ENCODE measurements at places on chromosomes 11 and 22.
A peak's percentile ranks its signal among the peaks of the same experiment; 100 is the strongest.

DNA sequence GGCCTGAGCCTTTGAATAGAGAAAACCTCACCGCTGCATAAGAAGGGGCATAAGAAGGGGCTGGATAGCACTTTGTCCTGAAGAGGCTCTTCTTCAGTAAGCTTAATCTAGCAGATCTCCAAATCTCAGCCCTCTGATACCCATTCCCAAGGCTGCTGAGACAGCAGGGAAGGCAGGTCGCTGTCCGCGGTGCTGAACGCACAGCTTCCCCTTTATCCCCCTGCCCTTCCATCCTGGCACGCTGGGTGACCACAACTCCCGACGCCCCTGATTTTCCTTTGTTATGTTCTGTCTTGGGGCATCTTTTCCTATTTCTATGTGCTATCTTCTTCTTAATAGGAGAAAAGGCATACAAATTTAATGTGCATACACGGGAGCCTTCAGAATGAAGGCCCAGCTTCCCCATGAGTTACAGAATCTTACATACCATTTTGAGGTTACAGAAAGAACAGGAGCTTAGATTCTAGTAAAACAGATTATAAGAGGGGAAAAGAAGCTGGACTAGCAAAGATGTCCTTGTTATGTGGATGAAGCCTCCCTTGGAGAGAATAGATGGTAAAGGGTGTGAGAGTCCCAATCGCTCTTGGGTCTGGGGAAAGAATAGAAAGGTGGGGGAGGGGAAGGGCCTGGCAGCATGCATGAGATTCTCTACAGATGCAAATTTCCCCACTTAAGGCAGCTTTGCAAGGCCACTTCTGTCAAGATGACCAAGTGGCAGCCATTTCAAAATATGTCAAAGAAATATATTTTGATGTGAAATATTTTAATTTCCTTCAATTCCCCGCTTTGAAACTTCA, 5.7 kb upstream of the SULT4A1 start:
- no peak for DNase-seq

- peak; percentile 60 for DNase-seq
Observed at GRCh38 chr11:10293423-10294289, at the start of gene SBF2. Gene SBF2 (minus strand): TSS chr11:10294219. CDS start chr11:10294069, 150 bp downstream.

- no peak for DNase-seq
Observed at GRCh38 chr22:17012267-17012666, 4.2 kb upstream of the GAB4 start.

DNA sequence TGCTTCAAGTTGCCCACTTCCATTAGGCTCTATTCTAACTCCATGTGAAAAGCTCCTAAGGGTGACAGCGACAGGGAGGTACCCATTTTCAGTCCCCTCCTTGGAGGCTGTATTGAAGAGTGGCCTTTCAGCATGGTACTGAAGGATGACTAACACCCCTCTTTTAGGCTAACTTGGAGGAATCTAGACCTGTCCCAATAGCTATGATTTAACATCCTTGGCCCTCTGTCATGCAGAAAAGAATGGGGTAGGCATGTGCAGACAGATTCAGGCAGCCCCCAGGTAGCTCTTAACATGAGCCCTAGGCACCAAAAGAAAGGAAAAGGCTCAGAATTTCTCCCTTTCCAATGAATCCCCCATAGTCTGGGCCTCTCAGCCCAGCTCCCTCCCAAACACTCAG, 89.3 kb upstream of the AMOTL1 start:
- DNase-seq: no peak

DNA sequence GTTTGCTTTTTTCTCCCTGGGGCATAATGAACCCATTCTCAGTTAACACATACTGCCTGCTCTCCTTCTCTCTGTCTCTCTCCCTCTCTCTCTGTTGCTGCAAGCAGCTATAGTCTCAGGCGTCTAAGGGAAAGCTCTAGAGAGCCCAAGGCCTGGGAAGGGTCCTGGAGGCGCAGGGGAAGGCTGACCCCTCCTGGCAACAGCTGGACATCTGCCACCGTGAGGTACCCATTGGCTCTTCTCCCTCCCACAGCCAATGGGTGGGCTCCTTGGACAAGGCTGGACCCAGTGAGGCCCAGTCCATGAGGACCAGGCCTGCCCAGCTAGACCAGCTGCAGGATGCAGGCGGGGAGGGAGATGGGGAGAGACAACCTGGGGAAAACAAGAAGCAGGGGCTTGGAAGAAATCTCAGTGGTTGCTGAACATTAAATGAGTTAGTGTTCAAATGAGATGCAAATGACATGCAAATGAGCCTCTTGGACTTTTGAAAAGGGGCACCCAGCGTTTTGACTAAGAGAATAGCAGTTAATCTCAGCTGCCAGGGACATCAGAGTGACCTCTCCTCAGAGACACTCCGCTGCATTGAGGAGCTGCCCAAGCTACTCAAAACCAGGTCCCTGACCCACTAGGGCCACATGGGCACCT, 349.7 kb downstream of the BUD13 start:
- DNase-seq: no peak

DNA sequence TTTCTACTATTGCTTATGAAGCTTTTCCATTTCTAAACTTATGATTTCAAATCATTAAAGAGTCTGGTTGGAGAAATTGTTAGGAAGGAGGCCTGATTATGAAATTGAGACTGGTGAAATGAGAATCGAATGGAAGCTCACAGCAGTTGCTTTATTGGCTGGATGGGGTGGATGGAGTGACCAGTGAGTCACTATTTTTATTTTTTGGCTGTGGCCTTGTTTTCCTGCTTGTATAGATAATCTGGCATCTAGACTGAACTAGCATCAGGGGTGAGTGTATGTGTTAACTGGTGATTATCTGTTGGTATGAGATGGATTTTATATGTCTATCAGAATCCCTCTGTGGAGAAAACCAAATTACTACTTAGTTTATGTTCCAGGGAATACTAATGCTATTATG, 36.2 kb downstream of the UVRAG start:
- no peak for DNase-seq

- DNase-seq: no peak
Observed at GRCh38 chr11:73752216-73752867, 8.5 kb downstream of the RAB6A start.

DNA sequence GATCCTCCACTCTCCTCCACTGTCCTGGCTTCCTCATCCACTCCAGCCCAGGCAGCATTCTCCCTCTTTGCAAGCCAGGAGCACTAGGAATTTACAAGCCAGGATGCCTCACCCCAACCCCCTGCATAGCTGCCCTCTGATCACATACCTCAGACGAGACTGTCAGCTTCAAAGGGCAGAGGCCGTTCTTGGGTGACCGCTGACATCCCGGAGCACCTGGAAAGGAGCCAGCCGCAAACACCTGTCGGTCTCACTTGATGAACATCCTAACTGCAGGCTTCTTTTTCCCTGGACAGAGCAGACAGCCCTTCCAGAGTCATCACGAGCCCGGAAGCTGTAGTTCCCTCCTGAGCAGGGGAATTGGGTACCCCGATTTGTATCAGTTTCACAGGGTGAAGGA, 451.3 kb upstream of the B3GAT1 start:
- DNase-seq: no peak

DNA sequence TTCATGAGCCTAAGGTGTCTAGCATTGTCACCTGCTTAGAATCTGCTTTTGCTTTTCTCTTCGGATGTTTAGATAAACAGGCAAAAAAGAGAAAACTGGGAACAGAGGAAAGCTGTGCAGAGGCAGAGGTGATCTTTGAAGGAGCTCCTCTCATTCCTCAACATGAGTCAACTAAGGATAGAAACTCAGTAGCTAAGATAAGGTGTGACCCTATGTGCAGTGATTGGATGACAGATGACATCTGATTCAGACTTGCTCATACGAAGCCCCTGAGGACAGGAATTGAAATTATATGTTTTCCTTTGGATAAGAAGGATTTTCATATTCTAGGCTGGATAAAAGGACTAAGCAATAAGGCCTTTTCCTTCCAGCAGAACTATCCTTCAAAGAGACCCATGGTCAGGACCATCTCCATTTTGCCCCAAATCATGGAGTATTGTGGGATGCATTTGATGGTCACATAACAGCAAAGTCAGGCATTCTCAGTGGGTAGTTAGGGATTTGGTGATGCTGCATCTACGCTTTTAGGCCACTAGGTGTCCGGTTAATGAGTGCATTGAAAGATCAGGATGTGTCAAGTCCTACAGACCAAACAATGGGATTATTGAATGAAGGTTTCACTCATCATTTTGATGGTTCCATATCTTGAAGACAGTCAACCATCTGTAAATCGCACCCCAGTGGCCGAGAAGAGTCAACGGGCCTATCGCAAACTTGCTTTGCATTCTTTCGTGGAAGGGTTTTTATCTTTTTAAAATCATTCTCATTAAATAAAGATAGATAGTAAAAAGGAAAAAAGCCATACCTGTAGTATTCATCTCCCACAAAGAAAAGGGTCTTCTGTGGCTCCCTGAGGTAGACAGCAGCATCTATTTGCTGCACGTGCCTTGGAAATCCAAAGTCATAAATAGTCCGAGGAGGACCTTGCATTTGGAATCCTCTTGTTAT, 32.2 kb downstream of the MMP20 start:
- DNase-seq: no peak

- DNase-seq: no peak
Observed at GRCh38 chr11:34565417-34566207, 52.0 kb upstream of the ELF5 start.

DNA sequence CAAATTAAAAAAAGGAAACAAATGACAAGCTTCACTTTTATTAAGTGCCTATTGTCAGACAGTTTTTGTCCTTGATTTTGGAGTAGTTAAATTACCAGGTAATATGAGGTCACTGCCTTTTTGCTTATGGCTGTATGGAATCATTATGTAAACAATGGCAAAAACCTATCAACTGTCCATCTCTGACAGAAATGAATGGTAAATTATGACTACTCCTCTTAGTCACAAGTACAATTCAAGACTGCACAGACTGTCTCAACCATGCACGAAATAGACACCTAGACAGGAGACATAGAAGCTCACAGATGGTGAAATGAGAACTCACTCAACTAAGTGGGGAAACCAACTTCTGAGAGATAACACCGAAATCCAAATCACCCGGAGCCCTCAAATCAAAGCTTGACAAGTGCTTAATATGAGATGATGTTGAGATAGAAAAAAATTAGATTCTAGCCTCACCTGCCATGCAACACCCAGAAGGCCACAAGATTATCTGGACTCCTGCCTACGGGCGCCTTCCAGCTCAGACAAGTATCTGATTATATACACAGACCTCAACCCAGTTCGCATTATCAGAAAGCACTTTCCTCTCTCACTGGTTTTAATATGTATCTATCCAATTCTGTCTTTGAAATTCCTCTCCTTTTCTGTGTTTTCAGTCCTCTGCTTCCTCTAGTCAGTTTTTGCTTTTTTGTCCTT, 199.3 kb downstream of the CADM1 start:
- DNase-seq: no peak

GRCh38 chr11:2393941-2394817, 6.4 kb upstream of the TSSC4 start:
- DNase-seq: no peak

GRCh38 chr11:16110886-16111285, 245.5 kb downstream of the SOX6 start:
- DNase-seq: no peak

GRCh38 chr11:68750195-68751003, 921 bp downstream of the TESMIN start:
- no peak for DNase-seq

DNA sequence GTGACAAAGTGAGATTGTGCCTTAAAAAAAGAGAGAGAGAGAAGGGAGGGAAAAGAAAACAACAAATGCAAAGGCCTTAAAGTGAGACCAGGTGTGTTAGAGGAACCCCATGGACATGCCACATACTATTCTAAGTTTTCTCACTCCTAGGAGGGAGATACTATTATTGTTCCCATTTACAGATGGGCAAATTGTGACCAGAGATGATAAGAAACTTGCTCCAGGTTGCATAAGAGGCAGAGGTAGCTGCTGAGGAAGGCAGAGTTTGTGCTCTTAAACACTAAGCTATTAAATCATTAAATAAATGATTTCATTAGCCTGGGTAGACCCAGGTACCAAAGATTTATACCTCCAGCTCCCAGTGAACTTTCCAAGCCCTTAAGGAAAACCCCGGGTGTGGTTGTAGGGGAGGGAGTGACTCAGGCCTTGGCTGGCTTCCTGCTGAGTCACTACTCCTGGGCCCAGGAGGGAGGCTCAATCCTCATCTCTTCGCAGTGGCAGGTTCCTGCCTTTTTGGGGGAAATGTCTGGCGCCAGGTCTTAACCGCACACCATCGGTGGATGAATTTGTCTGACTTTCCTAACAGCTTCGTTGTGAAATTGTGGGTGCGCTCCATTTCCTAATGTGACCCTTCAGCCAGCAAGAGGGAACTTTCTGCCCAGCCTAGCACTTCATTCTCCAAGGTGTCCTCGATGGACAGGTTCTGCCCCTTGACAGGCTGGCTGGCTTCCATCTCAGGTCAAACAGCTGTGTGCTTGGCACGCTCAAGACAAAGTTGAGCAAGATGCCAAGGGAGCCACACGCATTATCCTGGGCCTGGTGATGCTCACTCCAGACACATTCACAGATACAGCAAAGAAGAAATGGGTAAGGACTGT, 33.4 kb upstream of the PTPRJ start:
- peak; percentile 33 for DNase-seq

DNA sequence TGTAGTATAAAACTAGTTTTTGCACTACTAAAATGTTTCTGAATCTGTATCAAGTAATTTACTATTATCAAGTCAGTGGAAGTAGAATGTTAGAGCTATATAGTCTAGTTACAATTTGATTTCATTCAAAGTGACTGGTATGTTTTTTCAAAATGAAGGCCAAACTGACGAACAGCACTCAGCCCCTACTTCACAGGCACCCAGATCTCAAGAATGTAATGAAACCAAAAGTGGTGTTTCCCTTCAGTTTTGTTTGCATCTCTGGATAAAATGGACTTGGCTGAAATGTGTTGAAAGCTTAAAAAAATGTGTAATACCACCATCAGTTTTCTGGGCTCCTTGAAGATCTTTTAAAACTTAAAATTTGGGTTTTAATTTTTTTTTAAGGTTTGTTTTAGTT, 46.4 kb downstream of the QSER1 start:
- no peak for DNase-seq

- no peak for DNase-seq
Observed at GRCh38 chr22:20955548-20955947, 11.5 kb upstream of the AIFM3 start.

DNA sequence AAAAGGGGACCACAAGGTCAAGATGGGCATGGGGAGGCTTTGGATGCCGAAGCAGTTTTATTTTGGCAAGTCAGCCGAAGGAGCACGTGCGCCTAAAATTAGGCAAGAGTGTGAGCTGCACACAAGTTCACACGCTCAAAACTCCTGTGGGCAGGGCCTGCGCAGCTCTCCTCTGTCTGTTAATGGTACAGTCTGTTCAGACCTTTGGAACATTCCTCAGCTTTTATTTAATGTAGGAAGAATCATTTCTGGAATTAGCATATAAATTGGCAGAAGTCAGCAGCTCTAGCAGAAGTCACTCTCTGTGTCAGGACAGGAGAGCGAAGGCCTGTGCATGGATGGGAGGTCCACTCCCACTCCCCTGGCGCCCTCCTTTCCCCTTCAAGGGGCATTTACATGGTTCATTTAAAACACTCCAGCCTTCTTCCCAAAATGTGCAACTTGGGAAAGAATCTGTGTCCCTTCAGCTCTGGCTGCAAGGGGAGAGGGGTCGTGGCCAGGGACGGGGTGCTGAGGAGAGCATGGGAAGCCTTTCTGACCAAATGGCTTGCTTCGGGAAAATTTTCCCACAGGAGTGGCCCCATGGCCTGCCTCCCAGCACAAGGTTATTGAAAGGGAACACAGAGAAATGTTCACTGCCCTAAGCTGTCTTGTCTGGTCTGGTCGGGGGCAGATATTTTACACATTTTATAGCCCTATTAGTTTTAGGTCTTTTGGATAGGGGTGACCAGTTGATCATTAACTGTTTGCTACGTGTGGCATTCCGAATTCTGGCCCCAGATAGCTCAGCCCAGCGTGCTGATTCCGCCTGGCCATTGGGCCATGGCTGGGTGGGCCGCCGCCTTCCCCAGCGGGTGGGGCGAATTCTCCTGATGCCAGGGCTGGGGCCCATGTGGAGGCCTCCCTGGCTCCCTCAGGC, 43.9 kb upstream of the SMIM38 start:
- no peak for DNase-seq

All from activated CD4-positive, alpha-beta T cell treated with anti-CD3 and anti-CD28 coated beads, Interleukin-2, amount 50 U/mL, for 24 hours (primary cell).